Caudate nucleus (tissue), 63 donors: ENCODE measurements at places on chromosomes 2 and 18.
A peak's percentile ranks its signal among the peaks of the same experiment; 100 is the strongest.

DNA sequence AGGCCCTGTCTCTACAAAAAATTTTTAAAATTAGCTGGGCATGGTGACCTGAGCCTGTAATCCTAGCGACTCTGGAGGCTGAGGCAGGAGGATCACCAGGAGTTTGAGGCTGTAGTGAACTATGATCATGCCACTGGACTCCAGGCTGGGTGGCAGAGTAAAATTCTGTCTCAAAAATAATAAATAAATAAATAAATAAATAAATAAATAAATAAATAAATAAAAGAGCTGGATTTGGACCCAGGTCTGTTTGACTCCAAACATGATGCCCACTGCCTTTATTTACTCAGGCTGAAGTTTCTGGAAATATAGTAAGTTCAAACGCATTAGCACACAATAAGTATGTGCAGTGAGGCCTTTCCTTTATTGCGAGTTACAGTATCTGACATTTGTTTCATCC lies 75.0 kb downstream of the THNSL2 start:
- no peak for DNase-seq

- no peak for DNase-seq
Observed at GRCh38 chr2:196104066-196104465, 35.4 kb upstream of the DNAH7 start.

DNA sequence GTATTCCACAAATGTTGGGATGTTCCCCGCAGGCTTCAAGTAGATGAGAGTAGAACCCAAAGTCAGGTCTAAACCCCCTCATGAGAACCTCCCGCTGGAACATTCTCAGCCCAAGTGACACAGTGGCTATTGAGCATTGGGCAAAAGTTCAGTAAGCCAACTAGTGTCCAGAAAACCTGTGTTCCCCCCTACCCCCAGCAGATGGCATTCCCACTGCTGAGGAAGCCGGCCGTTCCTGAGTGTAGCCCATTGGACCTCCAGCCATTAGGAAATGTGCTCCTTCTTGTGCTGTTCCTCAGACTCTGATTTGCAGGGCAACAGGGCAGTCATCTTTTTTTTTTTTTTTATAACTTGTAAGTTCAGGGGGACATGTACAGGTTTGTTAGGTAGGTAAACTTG lies 152.1 kb downstream of the NCK2 start:
- no peak for DNase-seq

GRCh38 chr18:30763902-30764350 lies 278.6 kb downstream of the DSC3 start:
- DNase-seq: no peak

DNA sequence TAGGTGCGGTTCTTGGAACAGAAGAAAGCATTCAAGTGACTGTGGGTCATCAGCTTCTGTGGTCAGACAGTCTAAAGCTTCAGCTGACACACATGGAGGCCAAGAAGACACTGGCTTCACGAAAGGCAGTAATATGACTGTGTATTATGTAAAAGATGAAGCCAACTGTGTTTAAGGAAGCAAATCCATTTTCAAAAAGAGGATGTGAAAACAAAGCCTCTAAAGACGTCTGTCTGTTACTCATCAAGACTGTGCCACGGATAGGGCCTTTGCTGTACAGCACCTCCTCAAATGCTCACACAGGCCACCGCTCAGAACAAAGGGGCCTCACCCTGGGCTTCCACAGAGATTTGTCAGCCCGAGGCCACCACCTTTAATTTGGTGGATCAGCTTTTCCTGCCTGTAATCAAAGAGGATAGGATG lies 21.1 kb upstream of the TMEM163 start:
- DNase-seq: no peak

GRCh38 chr18:70333757-70334156 lies 44.9 kb downstream of the SOCS6 start:
- no peak for DNase-seq

- DNase-seq: no peak
Observed at GRCh38 chr2:8684540-8684877, 2.7 kb downstream of the ID2 start.

GRCh38 chr2:27866237-27866636 lies 23.9 kb downstream of the RBKS start:
- DNase-seq: no peak

DNA sequence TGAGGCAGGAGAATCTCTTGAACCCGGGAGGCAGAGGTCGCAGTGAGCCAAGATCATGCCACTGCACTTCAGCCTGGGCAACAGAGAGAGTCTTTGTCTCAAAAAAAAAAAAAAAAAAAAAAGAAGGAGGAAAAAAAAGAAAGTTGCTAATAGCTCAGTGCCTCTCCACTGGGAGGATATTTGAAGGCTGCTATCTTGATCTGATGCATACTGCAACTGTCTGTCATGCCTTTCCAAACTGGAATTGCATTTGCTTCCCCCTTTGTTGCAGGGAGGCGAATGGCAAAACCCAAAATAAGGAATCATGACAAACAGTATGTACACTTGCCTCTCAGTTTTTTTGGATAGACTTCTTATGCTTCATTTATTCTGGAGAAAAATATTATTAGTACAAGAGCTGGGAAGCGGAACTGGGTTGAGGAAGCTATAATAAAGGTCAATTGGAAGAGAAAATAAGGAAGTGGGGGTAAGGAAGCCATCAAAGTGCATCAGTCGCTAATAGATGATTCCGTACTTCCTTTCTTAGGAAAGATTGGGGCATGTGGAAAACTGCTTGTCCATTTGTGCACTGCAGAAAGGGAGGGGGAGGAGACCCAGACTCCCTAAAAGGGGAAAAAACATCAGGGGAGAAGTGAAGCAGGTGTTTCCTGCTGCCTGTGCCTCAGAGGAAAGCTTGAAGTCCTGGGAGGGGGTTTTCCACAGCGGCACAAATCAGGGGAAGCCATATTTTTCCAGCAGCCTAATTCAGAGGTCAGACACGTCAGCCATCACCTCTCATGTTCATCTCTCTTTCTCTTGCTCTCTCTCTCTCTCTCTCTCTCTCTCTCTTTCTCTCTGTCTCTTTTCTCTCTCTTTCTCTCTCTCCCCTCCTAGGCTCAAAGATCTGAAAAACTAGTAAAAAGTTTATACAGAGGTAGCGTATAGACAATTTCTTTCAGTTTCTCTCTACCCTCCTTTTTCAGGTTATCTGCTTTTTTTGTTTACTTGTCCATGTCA lies 301.4 kb upstream of the TNP1 start:
- no peak for DNase-seq

GRCh38 chr2:162073888-162074631 lies at the start of gene DPP4:
DPP4 (minus strand) TSS chr2:162074215; CDS start chr2:162073981, 234 bp downstream.
- no peak for DNase-seq

DNA sequence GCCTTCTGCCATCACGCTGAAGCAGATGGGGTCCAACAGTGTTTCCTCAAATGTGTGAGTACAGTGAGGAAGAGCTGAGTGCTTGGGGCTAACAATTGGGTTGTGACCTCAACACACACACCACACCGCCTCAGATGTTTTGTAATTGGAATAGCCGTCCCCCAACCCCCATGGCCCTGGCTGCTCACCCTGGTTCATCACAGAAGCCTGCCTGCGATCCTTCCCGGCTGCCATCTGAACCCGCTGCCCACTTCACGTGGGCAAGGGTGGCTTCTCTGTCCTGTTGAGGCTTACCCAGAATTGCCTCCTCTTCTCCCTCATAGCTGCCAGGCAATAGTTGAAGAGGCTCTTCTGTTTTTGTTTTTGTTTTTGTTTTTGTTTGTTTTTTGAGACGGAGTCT lies 44.1 kb downstream of the TGOLN2 start:
- no peak for DNase-seq

DNA sequence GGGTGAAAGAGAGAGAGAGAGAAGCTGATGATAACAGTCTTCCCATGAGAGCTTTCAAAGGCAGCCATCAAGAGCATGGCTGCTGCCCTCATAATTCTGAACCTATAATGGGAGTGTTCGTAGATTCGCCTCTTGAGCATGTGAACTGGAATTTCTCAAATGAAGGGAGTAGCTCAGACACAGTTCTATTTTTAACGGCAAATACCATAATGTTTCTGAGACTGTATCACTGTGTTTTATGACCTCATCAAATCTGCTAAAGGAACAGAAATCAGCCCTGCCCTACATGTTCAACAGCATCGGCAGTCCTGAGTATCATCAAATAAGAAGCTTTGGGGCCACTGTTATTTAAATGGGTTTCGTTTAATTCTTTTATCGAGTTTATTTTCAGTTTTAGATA lies 645.6 kb downstream of the GALR1 start:
- DNase-seq: no peak

GRCh38 chr2:83585250-83585649 lies 873.8 kb downstream of the SUCLG1 start:
- DNase-seq: no peak

GRCh38 chr2:230589025-230589424 lies 123.6 kb upstream of the CAB39 start:
- DNase-seq: no peak

- DNase-seq: no peak
Observed at GRCh38 chr2:236872981-236873380, 212.7 kb upstream of the COPS8 start.

GRCh38 chr18:78733762-78734613 lies 245.6 kb upstream of the SALL3 start:
- no peak for DNase-seq

DNA sequence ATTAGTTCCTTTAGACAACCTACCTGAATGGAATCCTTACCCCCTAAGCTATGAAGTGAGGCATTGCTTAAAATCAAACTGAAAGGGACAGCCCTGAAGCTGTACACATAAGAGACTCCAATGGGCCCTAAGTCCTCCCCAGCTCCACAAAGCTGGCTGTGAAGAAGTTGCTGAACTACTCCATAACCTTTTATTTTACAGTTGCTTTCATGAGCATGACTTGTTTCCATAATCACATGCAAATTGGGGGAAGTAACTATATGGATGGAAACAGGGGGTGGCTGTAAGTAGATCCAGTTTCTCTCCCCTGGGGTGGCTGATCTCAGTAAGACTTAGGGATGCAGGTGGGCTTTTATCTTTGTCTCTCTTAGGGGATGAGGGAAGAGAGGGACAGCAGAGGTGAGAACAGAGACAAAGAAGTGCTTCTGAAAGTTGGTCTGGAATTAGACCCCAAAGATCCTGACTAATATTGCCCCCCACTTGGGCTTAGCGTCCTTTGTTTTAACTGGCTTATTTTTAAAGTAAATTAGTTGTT lies 5.5 kb downstream of the FZD5 start:
- DNase-seq: no peak

- no peak for DNase-seq
Observed at GRCh38 chr2:117820444-117820843, 6.0 kb downstream of the DDX18 start.

DNA sequence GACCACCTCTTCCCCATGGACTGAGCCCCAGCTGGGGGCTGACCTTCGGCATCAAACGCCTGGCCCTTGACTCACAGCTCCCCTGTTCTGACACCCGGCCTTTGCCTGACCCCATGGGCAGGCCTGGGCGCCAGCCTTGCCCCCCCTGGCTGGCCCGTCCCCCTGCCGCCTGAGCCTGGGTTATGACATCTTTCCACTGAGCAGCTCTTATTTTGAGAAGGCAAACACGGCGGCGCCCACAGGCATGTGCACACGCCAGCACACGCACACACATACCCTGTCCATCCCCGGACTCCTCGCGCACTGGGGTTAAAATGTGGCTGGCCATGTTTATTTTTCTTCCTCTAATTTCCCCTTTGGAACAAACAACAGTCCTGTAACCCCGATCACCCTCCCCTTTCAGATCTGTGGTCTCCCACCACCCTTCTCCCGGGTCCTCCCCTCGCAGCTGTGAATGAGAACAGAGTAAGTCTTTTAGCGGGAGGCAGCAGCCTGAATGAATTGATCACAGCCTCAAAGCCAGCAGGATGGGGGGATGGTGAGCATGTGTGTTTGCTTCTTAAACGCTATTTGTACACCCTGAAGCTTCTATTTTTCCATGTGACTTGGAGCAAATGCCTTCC lies 11.8 kb upstream of the ATOH8 start:
- peak; percentile 65 for DNase-seq

DNA sequence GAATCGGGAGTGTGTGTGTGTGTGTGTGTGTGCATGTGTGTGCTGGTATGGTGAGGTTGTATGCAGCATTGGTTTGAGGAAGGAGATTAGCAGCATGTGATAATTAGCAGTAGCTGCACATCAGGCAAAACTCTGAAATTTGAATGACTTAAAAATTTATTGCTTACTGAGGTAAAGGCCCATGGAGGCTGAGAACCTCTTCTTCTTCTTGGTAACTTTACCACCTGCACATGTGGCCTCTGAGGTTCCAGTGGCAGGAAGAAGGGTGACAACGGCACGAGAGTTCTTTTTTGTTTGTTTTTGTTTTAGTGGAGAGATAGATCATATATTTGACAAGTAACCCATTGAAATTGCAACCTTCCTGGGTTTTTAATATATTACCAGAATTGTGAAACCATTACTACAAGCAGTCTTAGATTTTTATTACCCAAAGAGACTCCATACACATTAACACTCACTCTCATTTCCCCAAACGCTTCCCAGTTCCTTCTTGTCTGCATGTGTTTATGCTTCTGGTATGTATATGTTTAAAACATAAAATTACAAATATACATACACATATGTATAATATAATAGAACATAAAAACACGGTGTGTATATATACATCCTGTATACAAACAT lies 292.1 kb downstream of the PTGR3 start:
- DNase-seq: no peak

DNA sequence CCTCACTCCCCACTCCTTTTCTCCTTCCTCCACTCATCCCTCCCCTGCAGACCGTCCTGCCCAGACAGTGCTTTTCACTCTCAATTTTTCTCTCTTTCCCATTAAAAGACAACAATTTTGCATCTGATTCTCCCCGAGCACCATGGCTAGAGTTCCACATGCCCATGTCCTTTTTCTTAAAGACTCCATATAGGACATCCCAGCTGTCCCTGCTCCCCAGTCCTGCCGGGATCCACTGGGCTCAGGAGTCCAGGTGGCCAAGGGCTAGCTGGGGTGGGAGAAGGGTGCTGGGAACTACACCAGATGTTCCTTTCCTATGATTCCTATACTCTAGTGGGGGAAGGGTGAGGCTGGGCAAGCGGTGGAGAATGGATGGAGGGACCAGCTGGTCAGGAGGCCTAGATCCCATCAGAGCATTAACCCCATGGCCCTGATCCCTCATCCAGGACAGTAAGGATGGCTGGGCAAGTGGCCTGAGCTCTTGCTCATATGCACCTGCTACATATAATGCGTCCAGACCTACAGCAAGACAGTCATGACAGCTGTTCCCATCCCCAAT lies 52.8 kb upstream of the RMDN2 start:
- DNase-seq: no peak

DNA sequence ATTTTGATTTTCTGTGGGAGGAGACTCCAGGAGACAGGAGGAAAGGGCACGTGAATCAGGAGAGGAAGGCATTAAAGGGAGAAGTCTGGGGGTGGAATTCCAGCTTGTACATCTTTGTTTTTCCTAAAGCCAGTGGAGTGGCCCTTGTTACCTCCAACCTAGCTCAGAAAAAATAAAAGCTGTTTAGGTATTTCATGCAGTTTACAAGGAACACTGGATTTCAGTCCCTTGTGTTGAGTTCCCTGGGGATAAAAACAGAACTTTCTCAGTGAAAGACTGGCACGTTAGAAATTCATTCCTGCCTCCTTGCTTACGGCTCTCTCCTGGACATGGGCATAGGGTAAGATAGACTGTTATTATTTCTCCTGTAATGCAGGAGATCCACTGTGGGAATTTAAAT lies 170.2 kb downstream of the ZEB2 start:
- DNase-seq: no peak

GRCh38 chr2:142805244-142805643 lies 72.2 kb upstream of the KYNU start:
- no peak for DNase-seq

- DNase-seq: no peak
Observed at GRCh38 chr2:213752575-213752974, 468.3 kb downstream of the SPAG16 start.

- no peak for DNase-seq
Observed at GRCh38 chr2:69483024-69483423, 45.8 kb upstream of the NFU1 start.

- no peak for DNase-seq
Observed at GRCh38 chr18:24860978-24861680, 400.7 kb downstream of the HRH4 start.
